Foreskin melanocyte (primary cell): ENCODE measurements at places on chromosomes 4 and X.

DNA sequence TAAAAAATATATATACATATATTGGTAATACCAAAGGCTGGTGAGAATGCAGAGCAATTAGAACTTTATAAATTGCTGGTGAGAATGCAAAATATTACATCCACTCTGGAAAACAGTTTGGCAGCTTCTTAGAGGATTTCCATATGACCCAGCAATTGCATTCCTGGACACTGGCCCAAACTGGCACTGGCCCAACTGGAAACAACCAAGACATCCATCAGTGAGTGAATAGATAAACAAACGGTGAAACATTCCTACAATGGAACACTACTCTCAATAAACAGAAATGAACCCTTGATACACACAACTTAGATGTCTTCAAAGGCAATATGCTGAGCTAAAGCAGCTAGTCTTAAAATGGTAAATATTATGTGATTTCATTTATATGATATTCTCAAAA lies 524.2 kb downstream of the IQCM start:
- no peak for DNase-seq

- DNase-seq: no peak
These were observed 377.5 kb downstream of the KCNIP4 start for GRCh38 chr4:21571100-21571499.

- no peak for DNase-seq
These were observed 1756.0 kb downstream of the C4orf33 start for GRCh38 chr4:130851932-130852331.

DNA sequence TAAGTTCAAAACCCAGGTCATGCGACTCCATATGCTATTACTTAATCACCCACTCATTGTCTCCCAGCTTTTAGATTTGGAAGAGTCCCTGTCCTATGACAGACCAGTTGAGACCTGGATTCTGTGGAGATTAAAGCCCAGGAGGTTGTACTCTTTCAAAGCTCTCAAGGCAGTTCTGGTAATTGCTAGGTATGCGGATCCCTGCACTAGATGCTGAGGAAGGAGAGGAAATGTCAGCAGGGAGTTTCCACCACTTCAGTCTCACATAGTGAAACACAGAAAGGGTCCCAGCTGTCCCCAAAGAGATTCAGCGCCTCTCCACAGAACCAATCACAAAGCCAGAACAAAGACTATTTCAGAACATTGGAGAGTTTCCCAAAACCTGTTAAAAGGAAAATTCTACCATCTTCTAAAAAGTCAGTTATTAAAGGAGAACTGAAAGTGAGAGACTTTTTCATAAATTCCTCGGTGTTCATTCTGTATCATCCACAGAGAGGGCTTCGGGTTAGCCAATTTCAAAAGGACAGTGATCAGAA lies 53.4 kb downstream of the IRF2 start:
- no peak for DNase-seq

DNA sequence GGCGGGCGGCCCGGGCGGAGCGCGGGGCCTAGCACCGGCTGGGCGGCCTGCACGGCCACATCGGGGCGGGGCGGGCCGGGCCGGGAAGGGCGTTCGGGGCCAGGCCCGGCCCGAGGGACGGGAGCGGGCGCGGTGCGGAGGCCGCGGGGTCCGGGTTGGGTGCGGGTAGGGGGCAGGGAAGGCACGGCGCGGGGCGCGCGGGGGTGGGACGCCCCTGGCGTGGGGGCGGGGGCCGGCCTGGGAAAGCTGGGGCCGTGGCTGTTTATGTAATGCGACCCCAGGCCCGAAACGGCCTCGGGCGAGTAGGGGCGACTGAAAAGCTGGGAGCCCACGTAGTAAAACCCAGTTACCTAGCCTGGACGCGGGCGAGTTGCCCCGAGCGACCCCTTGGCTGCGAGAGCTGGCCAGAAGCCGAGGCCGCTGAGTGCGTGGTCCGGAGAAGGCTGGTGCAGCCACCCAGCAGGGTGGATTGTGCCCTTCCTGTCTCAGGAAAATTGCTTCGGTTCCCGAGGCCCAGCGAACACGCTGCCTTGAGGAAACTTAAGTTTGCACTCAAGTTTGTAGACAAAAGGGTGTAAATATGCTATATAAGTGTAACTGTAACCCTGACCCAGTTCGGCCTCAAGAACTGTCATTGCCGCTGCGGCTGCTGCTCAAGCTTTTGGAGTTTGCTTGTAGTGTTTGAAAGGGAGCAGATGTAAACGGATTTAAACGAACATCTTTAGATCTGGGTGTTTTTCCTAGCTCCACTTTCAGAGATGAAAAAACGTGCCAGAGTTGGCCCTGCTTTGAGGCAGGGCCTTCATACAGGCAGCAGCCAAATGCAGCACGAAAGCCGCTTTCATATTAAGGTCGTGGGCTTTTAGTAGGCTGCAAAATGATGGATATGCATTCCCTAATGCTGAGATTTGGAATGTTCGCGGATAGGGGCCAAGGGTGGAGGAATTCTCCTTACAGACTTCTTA lies 674 bp downstream of the SEC24B start:
- no peak for DNase-seq

- DNase-seq: peak; percentile 100
These were observed 1602.4 kb upstream of the ADGRL3 start for GRCh38 chr4:59597536-59598329.
